Activated T-helper 9 cell treated with anti-CD3 and anti-CD28 coated beads, Interleukin-2, amount 50 U/mL, for 16 hours (primary cell): ENCODE measurements at places on chromosomes 3 and 15.

DNA sequence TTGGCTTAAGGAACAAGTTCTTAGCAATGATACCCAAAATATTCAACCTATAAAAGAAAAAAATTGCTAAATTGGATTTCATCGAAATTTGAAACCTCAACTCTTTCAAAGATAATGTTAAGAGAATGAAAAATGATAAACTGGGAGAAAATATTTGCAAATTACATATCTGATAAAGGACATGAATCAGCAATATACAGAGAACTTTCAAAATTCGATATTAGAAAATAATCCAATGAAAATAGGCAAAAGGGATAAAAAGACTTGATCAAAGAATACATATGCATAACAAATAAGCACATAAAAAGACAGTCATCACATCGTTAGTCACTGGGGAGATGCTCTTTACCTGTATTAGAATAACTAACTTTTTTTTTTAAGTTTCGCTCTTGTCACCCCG is 73.0 kb upstream of the NEO1 start:
- no peak for DNase-seq

DNA sequence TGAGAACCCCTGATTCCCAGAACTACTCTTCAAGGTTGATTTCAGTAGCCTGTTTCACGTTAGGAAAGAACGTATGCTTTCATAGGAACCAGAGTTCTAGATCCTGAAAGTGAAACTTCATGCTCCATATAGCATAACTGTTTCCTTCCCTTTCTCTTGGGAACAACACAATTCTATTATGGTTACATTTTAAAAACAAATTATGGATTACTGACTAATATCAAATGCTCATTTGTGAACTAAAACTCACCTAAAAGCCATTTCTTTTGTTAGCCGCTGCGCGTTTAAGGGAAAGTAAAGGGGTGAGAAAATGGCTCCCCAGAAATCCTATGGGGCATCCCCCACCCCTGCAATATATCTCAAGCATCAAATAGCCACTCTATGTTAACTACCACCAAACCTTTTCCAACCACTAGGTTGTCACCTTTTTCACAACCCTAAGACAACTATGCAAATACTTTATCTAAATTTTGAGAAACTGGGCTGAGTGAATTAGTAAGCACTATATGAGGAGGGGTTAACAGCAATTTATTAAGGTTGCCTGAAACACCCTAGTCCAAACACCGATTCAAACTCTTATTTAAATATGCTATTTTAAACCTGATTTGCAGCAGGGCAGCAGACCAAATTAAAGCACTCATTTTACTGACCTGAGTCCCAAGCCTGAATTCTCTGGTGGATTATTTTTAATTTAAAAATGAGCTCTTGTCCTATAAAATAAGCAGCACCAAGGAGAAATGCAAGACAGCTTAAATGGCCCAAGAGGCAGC is 2.4 kb downstream of the SIAH2 start:
- DNase-seq, result peak; percentile 29

DNA sequence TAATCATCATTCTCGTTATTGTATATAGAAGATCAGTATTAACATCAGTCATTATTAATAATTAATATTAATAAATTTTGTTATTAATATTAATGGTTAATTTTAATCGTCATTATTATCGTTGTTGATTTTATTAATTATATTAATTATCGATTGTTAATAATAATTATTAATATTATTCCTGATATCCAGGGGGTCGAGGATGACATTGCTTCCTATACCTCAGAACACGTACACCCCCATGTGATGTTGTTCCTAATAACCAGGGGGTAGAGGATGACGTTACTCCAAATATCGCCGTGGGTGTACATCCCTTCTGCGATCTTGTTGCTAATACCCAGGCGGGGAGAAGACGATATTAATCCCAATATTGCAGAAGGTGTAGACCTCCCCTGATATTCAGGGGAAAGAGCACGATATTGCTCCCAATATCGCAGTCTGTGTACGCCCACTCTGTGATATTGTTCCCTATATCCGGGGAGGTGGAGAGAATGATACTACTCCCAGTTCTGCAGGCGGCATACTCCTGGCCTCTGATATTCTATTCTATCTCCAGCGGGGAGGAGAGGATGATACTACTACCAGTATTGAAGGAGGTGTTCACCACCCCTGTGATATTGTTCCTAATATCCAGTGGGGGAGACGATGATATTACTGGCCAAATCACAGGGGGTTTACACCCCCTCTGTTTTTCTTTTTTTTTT is 22.3 kb upstream of the BMF start:
- DNase-seq, result no peak

- no peak for DNase-seq
These were observed 64.2 kb upstream of the ITGA11 start for GRCh38 chr15:68495981-68496705.

DNA sequence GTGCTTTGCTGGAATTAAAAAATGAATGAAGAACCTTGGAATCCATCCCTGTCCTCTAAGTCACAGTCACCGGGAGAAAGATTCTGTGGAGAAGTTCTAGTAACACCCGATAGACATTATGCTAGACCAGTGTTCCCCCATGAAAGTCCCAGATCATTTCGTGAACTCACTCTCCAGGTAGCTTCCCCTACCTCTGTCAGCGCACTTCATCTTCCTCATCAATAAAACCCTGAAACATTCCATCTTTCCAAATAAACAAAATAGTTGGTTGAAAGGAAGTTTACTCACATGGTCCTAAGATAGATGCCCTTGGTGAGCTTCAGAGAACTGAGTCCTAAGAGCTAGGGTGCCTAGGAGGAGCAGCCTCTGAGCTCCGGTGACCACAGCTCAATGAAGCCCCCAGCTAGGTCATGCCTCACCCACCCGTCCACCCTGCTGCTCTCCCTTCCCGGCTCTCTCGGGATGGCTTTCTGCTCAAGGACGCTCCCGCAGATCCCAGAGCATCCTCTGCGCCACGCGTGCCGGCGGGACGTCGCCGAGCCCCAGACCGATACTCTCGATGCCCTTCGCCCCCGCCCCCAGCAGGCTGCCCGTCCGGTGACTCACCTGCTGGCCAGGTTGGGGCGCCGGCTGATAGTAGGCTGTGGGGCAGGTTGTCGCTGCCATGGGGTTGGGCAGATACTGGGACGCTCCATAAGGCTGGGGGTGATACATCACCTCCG is 776 bp downstream of the VGLL3 start:
- no peak for DNase-seq
